ENCODE measurements at places on chromosomes 6 and 20.

DNA sequence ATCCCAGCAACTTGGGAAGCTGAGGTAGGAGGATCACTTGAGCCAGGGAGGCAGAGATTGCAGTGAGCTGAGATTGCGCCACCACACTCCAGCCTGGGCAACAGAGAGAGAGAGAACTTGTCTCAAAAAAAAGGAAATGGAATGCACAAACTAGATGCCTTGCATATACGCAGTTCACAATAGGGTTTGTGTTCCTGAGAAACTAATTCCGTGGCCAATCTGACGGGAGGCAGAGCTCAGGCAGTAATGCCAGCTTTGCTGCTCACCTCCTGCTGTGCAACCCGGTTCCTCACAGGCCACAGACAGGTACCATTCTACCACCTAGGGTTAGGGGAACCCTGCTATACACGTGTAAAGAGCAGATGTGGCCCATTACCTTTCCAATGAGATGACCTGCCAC lies 1.4 kb downstream of the CDK5RAP1 start:
- DNase-seq: no peak

- DNase-seq: no peak
Observed at GRCh38 chr6:157167837-157168236, 155.5 kb downstream of the TMEM242 start.

GRCh38 chr6:111406200-111406721 lies 76.8 kb downstream of the REV3L start:
- no peak for DNase-seq

DNA sequence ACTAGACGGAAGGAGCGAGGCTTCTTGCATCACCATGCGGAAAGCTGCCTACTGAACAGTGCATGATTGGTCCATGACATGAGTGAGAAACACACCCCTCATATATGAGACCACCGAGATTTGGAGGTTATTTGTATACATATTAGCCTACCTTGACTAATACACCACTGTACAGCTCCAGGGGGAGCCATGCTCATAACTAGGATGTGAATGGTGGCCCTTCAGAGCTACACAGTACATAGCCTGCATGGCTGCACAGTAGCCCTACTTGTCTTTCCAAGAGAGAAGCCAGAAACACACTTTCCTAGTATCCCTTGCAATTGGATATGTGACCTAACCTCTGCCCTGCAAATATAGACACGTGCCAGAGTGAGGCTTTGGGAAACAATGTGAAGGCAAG lies 21.8 kb upstream of the MCUR1 start:
- no peak for DNase-seq

GRCh38 chr20:62045529-62046285 lies 20.0 kb downstream of the TAF4 start:
- DNase-seq: no peak

DNA sequence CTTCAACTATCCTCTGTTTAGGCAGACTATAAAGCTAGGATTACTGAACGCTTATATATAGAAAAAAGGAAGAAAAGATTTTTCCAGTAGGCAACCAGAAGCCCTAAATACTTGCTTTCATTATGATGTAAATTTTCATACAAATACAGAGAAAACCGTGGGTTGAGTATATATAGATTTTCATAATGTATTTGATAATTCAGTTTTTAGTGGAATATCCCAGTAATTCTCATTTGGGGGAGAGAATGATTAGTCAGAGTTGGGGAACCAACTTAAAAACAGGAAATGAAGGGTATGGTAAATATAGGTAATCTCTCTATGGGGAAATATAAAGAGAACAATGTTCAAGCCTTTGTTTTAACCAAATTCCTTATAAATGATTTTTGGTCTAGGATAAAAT lies 154.0 kb upstream of the CITED2 start:
- DNase-seq: no peak

GRCh38 chr6:2764610-2765165 lies 505 bp upstream of the WRNIP1 start:
- peak; percentile 56 for DNase-seq

DNA sequence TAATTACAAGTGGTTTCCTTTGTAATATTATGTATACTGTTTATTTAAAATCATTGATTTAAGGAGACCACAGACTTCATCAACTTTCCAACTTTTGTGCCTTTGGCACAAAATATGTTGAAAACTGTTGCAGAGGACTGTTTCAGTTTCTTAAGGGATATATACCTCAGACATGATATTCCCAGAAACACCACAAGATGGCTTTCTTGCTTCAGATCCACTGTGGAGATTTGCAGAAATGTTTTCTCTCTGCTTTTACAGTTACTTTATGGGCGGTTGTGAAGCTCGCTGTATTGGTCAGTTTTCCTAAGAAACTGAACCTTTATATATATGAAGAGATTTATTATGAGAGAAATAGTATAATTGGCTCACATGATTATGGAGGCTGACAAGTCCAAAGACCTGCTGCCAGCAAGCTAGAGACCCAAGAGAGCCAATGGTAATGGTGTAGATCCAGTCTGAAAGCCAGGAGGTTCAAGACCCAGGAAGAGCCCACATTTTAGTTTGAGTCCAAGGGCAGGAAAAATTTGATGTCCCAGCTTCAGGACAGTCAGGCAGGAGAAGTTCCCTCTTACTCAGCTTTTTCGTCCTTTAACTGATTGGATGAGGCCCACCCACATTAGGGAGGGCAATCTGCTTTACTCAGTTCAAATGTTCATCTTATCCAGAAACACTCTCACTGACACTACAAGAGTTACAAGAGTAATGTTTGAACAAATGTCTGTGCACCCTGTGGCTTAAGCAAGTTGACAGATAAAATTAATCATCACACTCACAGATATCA lies 12.8 kb downstream of the ME1 start:
- DNase-seq: peak; percentile 51

DNA sequence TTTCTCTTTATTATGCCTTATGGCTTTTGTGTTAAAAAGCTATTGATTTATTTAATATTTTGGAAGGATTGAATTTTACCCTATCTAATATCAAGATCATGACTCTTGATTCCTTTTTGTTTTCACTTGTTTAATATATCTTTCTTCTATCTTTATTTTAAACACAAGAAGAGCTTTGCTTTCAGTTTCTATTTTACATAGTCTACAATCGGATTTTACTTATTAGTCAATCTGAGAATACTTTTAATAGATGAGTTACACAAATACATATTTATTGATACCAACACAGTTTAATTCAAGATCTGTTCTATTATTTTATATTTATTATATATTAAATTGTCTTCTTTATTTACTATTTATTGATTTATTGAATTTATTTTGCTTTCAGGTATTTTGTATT lies 218.8 kb downstream of the ESR1 start:
- no peak for DNase-seq

- no peak for DNase-seq
Observed at GRCh38 chr6:138981416-138981815, 6.6 kb downstream of the REPS1 start.

DNA sequence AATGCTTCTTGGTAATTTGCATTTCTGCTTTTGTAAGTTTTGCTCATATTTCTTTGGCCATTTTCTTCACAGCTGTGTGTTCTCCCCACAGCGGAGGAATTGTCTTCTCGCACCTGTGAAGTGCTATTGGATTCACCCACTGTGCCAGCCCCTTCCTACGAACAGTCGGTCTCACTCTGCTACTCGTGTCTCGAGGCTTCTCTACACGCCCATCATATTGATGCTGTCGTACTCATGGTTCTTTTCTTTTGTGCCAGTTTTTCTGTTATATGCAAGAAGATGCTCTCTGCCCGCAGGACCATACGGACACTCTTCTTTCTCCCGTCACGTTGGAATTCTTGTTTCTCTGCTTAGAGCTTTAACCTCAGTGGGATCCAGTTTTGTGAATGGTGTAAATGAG lies 200.3 kb downstream of the DLL1 start:
- no peak for DNase-seq

DNA sequence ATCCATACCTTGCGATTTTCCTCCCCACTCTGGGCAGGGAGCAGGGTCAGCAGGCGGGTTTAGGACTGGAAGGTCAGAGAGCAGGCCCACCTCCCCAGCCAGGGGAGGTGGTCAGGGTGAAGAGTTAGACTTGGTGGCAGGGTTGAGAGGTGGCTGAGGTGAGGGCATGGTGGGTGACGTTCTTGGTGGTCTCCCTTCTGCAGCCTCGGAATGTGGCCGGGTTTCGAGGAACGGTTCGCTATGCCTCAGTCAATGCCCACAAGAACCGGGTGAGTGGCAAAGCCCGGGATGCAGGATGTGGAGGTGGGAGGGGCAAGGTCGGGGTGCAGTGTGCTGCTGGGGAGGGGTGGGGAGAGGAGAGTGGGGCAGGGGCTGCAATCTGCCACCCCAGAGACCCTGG lies 11.6 kb downstream of the TTBK1 start:
- DNase-seq: no peak

- DNase-seq: no peak
Observed at GRCh38 chr20:20525756-20526155, 157.9 kb downstream of the INSM1 start.

DNA sequence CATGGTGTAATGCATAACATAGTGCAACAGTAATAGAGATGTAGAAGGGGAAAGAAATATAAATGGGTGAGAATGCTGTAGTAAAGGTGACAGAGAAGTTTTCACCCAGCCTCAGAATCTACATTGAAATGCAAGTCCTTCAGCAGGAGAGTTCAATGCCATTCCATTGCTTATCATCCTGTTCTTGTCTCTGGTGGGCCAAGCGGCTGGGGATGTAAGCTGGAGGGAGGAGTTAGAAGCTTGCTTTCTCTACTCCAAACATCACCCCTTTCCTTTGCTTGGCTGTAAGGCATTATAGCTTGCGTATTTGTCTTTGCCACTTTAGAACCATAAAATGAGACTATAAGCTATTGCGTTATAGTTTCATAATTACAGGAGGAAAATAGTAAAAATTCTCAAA lies 2.2 kb upstream of the FUT9 start:
- no peak for DNase-seq

DNA sequence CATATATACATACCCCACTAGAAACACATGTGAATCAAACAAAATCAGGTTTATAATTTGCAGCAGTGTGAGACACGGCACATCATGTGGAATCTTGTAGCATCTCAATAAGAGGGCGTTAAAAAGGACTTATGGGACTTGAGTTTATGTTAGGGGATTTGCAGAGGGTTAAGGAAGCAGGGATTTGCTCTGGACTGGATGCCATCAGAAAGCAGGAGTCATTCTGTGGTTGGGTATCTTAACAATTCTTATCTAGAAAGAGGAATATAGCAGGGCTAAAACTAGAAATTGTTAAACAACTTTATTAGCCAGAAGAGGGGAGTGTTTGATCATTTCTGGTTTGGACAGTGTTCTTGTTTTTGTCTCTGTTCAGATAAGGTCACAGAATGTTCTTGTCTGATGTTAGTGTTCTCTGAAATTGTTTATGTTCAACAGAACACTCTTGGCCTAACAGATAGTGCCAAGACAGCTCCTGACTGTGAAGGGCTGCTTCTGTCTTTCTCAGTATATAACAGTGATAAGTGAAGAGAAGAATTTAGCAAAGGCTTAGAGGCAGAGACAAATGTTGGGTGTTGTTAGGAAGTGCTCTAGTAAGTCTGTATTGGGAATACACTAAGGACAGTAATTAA lies 39.2 kb downstream of the LIN28B start:
- DNase-seq: no peak

Data from kidney glomerular epithelial cell (primary cell).